ENCODE measurements at places on chromosomes 12 and 14.
A peak's percentile ranks its signal among the peaks of the same experiment; 100 is the strongest.

DNA sequence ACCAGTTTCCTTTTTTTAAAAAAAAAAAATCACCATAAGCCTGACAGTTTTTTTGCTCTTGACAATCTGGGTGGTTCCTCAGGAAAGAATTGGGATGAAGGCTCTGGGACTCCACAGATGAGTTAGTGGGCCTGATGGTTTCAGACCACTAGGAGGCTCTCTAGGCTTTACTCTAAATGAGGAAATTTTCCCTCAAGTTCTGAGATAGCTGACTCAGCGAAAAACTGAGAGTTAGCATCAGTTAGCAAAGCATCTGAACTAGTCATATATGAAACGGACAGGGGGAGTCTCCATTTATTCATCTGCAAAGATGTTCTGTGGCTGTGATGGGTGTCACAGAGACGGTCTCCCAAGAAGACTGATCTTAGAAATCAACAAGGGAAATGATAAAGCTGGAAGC is 314.3 kb upstream of the OR4E1 start:
- DNase-seq, result peak; percentile 32

DNA sequence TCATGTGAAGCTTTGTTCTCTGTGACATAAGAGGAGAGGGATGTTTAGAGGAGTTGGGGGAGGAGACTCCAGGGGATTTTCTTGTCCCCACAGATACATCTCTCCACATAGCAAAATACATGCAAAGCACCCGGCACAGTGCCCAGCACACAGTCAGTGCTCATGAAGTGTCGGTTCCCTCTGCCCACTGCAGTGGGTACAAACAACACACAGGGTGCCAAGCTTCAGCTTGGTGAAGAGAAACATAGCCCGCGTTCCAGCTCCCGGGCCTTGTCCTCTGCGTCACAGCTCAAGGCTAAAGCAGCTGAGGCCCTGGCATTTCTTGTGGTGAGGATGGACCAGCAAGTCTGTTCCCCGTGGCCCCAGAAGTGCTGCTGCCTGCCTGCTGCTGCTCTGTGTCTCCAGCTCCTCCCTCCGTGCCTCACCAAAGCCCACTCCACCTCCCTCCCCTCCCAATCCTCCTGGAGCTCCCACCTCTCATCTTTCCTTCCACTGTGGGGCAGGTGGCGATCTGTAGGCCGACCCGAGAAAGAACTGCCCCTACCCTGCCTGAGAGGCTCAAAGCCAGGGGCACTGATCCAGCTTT is 57.0 kb upstream of the FKBP4 start:
- no peak for DNase-seq

DNA sequence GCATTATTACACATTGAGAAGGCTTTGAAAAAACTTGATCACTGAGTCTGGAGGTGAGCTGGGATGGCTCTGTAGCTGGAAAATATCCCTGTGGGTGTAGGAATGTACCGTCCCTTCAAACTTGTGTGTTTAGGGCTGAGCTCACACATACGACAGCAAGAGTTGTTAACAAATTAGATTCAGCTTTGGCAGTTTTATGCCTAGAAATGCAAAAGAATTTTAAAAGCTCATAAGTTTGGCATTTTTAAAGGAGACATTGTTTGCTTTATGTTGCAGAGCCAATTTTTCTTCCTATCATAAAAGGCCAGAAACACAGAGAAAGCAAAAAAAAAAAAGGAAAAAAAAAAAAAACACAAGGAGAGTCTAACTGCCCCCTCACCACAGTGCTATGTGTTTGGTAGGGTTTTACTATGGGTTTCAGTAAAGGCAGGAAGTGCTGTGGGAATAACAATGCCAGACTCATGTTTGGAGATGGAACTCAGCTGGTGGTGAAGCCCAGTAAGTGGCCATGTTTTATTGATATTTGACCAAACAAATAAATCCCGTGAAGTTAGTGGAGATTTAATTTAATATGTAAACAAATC is 78.4 kb downstream of the DAD1 start:
- DNase-seq, result no peak

DNA sequence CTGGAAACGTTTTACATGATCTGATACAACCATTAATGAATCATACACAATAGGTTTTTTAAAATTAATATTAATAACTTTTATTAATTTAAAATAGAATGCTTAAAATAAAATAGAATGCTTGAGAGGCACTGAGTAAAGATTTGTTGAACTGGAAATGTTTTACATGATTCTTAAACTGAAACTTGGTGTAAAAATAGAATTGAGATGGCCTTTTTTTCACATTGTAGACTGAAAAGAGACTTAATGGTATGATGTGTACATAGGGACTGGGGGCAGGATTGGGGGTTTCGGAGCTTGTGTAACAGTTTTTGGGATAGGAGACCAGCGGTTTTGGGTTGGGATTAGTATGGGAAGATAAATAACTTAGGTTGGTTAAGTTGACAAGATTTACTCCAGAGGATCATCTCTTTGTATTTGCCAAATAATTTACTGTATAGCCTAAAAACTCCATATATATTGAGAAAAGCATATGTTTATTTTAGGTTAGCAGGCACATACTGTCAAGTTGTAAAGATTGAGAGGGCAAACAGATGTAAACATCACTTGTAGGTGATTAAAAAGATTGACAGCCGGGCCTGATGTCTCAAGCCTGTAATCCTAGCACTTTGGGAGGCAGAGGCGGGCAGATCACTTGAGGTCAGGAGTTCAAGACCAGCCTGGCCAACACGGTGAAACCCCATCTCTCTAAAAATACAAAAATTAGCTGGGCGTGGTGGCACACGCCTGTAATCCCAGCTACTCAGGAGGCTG is 2.0 kb upstream of the ZNF410 start:
- no peak for DNase-seq

- no peak for DNase-seq
Observed at GRCh38 chr12:116922194-116922897, 11.6 kb downstream of the FBXW8 start.

- no peak for DNase-seq
Observed at GRCh38 chr12:100661300-100661951, 87.9 kb downstream of the GAS2L3 start.

GRCh38 chr14:33510063-33510481 is 440.8 kb downstream of the EGLN3 start:
- no peak for DNase-seq

DNA sequence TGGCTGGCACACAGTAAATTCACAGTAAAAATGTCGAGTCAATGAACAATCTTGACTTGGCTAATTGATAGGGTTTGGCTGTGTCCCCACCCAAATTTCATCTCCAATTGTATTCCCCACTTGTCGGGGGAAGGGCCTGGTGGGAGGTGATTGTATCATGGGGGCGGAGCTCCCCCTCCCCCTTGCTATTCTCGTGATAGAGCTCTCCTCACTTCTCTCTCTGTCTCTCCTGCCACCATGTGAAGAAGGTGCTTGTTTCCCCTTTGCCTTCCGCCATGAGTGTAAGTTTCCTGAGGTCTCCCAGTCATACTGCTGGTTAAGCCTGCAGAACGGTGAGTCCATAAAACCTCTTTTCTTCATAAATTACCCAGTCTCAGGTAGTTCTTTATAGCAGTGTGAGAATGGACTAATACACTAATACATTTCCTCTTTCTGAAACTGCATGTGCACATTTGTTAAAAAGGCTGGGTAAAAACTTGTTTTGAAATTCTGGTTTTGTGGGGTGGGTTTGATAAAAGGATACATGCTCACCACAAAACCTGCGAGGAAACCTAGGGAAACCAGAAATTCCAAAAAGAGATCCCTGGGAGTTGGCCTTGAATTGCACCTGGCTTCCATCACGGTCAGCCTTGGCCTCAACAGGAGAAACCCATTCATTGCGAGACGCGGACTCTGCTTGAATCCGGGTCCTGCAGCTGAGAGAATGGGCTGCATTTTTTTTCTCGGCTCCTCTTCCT is 16.2 kb upstream of the MYL2 start:
- no peak for DNase-seq

DNA sequence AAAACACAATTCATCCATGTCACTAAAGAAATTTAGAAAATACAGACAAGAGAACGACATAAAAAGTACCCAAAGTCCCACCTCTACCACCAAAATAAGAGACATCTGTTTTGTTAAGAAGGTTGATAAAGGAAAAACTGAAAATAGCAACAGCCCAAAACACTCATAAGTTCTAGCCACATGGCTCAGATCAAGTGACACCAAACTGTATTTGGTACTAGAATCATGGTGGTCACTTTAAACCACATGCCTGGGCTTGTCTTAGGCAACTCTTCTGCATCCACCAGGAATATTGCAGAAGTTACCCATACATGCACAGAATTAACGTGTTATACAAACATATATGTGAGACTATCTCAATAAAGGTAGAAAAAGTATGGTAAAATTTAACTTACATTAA is 78.2 kb upstream of the GTF2A1 start:
- no peak for DNase-seq

DNA sequence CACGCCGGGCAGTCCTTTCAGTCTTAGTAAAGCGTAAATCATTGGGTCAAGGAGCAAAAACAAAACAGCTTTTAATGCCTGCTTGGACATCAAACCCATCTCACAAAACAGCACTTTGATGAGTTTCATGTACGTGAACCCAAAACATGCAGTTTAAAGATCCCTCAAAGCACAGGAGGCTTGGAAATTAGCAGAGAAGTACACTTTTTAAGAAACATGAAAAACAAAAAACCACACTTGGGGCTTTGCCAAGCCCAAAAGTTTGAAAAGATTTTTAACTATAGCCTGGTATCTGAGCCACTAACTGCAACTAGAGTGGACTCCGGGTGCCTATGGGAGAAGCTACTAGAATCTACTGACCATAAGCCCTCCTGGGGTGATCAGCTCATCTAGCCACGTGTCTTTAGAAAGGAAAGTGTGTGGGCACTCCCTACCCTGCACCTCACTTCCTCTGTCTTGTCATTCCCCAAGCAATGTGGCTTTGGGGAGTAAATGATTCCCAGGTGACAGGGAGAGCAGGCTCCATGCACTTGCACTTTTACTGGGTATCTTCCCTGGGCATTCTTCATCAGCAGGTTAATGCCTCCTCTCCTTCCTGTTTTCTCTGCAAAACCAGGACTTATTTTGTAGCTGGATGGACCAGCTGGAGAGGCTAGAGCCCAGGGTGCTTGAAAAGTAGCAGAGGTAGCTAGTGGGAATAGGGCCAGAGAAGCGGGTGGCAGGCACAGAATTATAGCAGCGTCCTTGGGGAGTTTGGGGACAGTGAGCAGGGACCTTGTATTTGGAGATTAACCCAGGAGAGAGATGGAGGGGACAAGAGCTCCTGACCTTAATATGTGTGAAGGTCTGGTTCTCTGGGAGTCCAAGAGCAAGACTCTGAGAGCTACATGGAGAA is 339.3 kb downstream of the BCL11B start:
- peak; percentile 18 for DNase-seq

DNA sequence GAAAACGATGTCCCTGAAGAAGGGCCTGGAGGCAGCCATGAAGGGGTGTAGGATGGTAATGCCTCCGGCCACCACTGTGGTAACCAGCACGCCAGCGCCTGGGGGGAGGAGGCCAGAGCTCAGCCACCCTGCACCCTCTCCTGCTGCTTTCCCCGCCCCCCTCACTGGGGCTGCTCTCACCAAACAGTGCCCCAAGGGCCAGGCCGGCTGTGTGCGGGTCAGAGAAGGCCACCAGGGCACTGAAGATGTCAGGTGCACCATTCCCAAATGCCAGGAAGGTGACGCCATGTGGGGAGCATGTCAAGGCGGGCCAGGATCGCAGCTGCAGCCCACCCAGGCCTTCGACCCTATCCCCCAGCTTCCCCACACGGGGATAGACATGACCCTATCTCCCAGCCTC is 14.5 kb downstream of the SLC8B1 start:
- DNase-seq, result no peak

DNA sequence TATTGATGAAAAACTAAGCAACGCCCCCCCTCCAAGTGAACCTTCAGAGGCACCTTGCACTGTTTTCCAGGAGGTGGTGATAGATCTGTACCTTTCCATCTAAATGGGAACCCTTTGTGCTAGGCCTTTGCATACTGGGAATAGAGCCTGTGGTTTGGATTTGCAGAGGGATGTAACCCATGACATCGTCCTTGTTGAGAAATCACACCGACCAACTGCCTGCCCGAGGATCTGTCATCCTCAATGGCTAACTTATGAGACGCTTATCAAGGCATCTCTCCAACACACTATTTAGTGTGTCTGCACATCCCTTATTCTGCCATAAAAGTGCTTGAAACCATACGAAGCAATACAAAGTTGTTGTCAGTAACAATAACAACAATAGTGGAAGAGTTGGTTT is 22.9 kb downstream of the NTN4 start:
- DNase-seq, result no peak

GRCh38 chr12:91706466-91706865 is 439.2 kb downstream of the BTG1 start:
- DNase-seq, result no peak

DNA sequence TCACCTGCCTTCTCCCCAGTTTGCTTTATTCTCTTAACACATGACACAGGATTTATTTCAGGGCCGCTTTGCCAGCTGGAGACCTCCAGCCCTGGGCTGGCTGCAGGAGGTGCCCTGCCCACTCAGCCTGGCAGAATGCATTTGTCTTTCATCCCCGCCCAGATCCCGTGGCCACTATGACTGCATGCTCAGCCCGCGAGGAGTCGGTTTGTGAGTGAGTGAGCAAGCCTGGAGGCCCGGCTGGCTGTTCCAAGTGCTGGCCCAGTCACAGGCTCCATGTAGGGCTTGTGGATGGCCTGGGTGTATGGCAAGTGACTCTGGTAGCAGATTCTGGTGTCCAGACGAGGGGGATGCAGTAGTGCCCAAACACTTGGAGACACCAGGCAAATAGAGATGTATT is 2.1 kb downstream of the TDP1 start:
- DNase-seq, result no peak

- no peak for DNase-seq
Observed at GRCh38 chr14:29529418-29529817, 398.2 kb downstream of the PRKD1 start.

DNA sequence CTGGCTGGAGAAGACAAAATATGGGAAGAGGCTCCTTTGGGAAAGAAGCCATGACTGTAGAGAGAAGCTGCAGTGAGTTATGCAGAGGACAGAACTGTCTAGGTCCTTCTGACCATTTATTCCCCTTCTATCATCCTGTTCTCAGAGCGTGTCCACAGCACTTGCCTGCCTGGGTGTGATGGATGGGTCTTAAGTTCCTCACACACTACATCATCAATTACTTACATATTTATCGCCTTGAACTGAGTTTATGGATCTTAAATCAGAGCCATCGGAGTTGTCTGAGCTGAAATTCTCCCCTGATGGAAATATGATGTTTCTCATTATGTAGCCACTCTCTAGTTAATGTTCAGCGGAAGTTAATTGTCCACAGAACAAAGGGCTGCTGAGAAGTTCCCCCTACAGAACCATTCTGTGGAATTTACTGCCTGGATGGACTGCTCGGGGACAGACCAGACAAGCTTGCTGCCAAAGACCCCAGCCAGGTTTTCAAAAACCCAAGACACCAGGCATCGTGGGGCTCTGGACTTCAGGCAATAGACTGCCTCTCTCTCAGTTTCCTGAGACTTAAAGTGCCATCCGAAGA is 232.5 kb upstream of the NOS1 start:
- no peak for DNase-seq

- no peak for DNase-seq
Observed at GRCh38 chr12:51890133-51890464, 2.2 kb downstream of the ANKRD33 start.

DNA sequence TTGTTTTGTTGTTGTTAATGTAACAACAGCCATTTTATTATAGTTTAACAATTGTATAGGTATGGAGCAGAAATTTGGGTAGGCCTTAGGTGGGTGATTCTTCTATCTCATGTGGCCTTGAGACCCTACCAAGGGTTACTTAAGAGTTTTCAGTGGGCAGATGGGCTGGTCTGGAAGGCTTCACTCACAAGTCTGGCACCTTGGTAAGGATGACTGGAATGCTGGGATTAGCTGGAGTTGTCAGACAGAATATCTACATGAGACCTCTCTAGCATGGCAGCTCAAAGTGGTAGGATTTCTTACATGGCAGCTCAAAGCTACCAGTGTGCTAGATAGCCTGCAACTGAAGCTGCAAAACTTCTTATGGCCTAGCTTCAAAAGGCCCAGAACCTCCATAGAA is 2.2 kb upstream of the MARS1 start:
- no peak for DNase-seq

Data from DND-41 (cell line).